ENCODE measurements at places on chromosomes 16 and 17.

DNA sequence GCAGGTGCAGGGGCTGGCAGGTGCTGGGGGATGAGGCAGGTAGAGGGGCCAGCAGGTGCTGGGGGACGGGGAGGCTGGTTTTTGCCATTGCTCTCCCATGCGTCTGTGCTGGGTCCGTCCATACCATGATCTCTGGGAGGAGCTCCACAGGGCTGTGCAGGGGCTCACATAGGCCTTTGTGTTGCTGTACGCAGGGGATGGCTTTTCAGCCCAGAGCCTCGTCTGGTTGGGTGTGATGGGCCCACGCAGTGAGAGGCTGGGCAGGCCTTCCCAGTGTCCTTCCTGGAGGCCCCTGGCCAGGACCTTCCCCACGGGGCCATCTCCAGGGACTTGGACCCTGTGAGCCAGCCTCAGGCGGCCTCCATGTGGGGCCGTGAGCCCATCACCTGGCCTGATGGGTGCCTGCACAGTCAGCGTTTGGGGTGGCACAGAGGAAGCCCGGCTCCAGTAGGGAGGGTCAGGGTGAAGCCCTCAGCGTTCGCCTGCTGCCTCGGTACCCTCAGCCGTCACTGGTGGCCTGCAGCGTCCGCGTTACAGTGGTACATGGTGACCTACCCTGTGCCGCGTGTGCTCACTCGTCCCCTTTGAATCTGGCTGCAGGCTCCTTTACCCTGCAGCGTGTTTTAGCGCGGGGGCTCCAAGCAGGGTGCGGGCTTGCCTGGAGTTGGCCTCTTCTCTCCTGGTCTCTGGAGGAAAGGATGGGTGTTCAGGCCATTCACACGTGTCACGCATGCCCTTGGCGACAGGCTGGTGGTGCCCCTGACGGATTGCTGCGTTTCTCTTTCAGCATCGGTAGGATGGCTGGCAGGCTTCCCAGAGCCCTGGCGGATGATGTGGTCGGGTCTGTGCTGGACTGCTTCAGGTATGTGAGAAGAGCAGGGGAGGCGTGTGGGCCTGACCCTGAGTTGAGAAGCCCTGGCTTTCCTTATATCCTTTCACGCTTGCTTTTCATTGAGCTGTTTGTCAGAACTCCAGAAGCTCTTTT is 30.6 kb downstream of the ZNF750 start:
- DNase-seq: no peak

DNA sequence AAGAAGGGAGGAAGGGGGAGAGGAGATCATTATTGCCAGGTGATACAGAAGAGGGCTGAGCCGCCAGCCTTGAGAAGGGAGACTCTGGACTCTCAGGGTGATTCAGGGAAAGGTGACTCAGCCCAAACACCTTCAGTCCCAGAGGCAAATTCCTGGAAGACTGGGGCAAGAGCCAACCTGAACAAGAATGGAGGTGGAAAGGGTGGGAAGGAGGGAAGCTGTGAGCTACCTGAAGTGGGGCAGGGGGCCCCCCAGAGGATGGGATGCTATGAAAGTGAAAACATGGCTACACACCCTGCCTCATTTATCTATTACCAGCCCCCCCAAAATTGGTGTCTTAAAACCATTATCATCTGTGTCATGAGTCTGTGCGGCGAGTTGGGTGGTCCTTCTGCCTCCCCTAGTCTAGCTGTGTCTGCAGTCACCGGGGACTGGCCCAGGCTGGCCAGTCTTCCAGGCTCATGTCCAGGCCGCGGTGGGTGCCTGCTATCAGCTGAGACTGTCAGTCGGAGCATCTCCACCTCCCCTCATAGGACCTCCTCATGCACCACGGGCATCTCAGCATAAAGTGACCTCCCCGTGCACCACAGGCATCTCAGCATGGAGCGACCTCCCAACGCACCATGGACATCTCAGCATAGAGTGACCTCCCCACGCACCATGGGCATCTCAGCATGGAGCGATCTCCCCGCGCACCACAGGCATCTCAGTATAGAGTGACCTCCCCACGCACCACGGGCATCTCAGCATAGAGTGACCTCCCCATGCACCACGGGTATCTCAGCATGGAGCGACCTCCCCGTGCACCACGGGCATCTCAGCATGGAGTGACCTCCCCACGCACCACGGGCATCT is 3.2 kb upstream of the SLC47A2 start:
- DNase-seq: no peak

DNA sequence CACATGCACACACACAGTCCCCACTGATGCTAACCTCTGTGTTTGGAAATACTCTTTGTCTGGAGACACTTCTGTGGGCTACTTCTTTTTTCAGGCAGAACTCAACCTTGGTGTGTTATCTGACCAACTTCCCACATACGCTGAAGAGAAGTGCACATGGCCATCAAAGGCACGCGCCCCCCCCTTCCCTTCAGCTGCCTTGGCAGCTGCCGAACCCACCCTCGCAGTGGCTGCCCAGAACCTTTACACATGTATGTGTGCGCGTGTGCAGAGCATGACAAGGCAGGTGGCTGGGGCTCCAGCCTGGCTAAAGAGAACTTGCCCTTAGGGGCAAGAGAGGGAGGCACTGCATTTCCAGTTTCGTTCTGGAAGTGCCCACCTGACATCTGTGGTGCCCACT is 3.9 kb downstream of the RAPGEFL1 start:
- DNase-seq: no peak

- DNase-seq: peak; percentile 31
Measured at GRCh38 chr17:34254651-34255380, at the start of gene CCL2. CCL2 (plus strand) TSS chr17:34255285; CDS start chr17:34255350, 65 bp downstream.

- DNase-seq: no peak
Measured at GRCh38 chr17:52790359-52790955, 631.9 kb upstream of the CA10 start.

DNA sequence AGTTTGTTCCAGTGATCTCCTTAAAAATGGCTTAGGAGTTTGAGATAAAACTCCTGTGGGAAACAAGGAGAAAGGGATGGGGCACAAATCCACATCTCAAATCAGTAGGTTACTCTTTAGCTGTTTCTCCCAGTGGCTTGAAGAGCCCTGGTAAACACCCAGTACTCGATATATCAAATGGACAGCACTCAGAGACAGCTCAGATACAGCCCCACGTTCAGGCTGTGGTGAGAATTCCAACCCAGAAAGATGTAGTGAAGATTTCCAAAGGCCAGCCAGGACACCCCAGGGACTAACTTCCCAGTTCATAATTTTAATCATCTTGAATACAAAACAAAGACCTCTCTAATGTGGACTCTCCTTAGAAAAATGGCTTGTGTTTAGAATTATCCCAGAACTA is 6.4 kb upstream of the VEZF1 start:
- DNase-seq: no peak

DNA sequence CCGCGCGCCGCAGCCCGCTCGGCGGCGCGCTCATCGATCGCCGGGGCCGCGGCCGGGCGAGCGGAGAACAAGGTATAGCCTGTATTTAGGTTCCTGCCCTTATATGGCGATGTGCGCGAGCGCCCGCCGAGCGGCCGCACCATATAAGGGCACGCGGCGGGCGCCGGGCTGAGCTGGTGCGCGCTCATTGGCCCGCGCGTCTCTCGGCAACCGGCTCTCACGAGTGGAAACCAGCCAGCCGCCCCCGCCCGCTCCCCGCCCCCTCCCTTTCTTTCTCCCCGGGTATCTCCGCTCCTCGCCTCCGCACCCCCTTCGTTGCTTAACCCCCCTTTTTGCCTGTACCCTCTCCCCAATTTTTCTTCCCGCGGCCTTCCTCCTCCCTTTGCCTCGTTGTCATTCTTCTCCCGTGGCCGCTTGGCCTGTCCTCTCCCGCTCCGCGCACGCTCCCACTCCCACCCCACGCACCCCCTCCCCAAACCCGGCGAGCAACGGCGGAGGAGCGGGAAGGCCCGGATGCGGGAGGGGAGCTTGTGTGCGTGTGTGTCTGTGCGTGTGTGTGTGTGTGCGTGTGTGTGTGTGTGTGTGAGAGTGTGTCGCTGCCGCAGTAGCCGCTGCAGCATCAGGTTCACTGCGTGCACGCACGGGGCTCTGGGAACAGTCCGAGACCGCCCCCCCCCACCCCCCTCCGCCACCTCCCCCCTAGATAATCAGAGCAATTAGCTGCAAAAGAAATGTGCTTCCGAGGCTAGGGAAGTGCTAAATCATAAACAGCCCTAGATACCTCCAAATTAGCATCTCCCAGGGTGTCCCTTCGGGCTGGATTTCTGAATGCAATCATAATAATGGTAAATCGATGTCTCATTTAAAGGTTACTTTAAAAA is 13.5 kb upstream of the CBX8 start:
- peak; percentile 54 for DNase-seq

DNA sequence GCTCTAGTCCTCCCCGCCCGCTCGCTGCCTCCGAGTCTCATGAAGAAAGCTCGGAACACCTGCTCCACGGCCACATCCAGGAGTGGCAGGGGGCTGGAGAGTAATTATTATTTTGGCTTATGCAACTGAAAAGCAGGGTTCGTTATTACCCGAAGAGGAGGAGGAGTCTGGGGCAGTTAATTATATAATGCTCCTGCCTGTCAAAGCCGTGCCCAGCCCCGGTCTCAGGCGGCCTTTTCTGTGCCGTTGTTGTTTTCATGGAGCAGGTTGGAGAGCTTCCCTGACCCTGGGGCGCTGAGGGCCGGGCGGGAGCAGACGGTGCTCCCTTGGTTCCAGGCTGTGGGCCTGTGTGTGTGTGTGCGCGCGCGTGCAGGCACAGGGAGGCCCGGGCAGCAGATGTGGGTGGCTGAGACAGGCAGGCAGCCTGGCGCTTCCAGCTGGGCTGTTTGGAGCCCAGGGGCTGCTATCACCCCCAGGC is 2.4 kb downstream of the JPH3 start:
- DNase-seq: no peak

DNA sequence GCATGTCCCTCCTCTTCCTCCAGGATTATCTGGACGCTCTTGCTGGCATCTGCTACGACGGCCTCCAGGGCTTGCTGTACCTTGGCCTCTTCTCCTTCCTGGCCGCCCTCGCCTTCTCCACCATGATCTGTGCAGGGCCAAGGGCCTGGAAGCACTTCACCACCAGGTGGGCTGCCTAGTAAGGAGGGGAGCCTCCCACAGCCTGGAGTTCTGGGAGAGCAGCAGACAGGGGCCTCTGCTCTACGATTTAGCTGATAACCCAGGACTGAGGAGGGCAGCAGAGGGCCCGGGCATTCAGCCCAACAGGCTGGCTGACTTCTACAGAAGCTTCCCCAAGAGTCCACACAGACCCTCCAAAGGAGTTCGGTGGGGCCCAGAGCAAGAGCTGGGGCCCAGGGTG is 21.8 kb upstream of the DNAI2 start:
- DNase-seq: no peak

DNA sequence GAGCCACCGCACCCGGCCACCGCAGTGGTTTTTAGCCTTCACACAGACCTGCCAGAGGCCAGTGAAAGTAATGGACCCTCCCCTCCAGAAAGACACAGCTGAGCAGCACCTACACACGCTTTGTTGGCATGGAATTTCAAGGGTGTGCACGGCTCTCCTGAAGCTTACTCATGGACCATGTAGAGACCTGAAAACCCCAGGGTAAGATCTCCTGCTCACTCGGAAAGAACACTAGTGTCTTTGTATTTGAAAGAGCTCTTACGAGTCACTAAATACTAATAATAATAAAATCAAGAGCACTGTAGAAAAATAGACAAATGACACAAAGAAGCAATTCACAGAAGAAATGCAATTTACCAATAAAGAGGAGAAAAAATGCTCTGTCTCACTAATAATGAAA is 20.0 kb downstream of the SLC43A2 start:
- no peak for DNase-seq

GRCh38 chr17:17540935-17541639 is 44.9 kb upstream of the RASD1 start:
- DNase-seq: no peak

DNA sequence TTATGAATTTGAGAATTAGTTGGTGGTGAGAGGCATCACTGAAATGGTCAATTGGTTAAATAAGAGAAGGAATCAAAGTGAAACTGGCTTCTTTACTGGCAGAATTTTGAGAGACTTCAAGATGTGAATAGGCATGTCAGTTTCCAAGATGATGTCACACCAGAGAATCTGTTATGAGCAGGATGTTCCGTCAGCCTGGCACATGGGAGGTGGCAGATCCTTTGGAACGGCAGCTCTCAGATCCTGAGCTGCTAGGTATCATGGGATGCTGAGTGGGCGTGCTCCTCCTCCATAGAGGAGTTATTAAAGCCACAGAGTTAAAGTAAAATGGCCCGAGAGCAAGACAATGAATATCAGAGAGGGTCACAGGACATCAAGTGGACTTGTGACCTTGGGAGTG is 444.3 kb upstream of the HSBP1 start:
- no peak for DNase-seq

DNA sequence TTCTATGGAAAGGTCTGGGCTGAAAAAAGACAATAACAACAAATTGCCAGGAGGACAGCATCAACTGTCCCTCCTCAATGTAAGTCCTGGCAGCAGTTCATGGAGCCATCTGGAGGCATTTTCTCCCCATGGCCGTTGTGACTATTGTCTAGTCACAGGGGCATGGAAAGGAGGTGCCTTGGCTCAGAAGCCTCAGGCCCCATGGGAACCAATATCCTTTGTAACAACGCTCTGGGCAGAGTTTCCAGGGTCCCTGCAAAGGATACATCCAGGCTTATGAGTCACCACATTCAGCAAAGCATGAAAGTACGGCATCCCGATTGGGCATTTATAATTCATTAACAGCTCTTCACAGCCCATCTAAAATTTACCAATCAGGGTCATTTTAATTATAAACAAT is 85.2 kb downstream of the GLG1 start:
- peak; percentile 11 for DNase-seq

- peak; percentile 24 for DNase-seq
Measured at GRCh38 chr16:81779536-81780320, 637 bp downstream of the PLCG2 start.

DNA sequence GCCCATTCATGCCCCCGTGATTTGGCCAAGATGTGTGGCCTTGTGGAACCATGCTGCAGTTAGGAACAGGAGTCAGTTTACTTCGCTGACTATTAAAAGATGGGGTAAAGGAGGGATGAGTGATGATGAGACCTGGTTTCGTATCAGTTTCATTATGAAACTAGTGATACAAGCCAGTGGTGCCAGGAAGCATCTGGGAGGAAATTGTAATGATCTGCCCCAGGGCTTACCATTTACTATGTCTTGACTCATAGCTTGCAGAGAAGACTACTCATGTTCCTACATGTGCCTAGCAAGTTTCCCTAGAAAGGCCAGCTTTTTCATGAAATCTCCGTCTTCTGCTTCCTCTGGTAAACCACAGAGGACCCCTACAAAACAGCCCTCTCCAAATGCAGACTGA is 23.2 kb downstream of the CDH3 start:
- DNase-seq: peak; percentile 21

DNA sequence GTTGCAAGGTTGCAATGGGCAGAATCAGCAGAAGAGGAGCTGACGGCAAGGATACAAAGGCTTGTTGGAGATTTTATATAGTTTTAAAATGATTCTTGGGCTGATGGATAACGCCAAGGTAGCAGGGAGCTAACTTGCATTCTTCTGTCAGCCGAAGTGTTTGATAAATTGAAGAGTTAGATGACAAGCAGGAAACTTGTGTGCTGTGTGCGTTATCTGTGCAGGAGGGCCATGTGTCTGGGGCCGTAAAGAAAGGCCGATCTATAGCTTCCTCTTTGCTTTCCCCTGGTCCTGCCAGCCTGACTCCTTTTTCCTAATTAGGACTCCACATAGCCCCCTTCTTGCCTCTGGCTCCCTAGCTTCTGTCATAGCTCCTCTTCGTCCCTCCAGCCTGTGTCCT is 6.7 kb upstream of the WWOX start:
- DNase-seq: no peak
